ENCODE measurements at places on chromosomes 1 and 21. TPM values are rescaled to one million over a fixed set of nuclear protein-coding genes. Genes with fewer than 3 reads are reported as not detected.

DNA sequence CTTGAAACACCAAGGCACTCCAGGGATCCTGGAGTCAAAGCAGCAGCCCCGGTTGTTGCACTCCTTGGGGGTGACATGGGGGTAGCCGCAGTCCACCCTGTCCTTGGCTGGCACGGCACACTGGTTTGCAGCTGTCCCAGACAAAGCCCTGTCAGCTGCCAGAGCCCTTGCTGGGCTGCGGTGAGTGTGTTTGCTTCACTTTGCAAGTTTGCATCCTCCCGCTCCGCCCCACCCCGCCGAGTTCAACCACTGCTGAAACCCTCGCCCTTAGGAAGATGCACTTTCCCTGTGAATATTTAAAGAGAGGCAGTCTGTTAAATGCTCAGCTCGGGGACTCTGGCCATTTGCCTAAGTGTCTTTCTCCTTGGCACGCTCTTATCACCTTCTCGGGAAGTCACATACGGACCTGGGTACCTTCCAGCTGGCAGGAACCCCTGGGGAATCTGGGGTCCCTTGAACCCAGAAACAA, 1.7 kb downstream of the TFF3 start:
- no peak for DNase-seq

NLRP3 gene
- total RNA-seq = not detected

BRDT gene
- not detected for total RNA-seq

ARHGAP30 gene
- total RNA-seq = 0.04 TPM

BRINP3 gene
- not detected for total RNA-seq

ZMYM1 gene
- total RNA-seq = 21.3 TPM
